ENCODE measurements at places on chromosomes 1 and 21. TPM values are rescaled to one million over a fixed set of nuclear protein-coding genes. Genes with fewer than 3 reads are reported as not detected.

UBL4B gene
- total RNA-seq, result not detected

ARHGAP30 gene
- total RNA-seq, result 0.60 TPM

IQCC gene
- total RNA-seq, result 1.9 TPM

MORC3 gene
- total RNA-seq, result 127 TPM

GRCh38 chr1:244874974-244875579 is 10.7 kb upstream of the HNRNPU start:
- no peak for DNase-seq

DNA sequence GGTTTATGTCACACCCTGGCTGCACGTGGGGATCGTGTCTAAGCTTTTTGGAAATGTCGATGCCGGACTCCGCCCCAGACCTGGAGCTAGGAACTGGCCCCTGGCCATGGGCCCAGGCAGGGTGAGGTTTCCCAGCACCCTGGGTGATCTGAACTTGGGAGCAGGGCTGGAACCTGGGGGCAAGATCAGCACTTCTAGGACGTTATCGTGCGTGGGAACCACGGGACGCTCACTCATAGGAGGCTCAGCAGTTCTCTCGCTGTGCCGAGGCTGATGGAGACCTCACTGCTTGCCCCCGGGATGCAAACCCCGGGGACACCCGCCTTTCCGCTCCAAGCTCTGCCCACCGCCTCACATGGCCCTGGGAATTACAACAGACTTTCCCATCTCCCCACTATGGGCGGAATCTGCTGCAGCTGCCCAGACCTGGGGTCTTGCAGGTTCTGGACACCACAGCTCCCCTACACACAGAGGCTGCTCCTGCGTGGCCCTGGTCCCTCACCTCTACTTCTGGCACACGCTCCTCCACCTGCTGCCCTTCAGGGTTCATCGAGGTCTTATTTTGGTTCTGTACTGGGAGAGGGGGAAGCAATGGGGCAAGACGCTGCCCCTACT is 35.9 kb downstream of the COL18A1 start:
- no peak for DNase-seq

- peak; percentile 19 for DNase-seq
Observed at GRCh38 chr1:197614916-197615692, 160.2 kb downstream of the DENND1B start.

DNA sequence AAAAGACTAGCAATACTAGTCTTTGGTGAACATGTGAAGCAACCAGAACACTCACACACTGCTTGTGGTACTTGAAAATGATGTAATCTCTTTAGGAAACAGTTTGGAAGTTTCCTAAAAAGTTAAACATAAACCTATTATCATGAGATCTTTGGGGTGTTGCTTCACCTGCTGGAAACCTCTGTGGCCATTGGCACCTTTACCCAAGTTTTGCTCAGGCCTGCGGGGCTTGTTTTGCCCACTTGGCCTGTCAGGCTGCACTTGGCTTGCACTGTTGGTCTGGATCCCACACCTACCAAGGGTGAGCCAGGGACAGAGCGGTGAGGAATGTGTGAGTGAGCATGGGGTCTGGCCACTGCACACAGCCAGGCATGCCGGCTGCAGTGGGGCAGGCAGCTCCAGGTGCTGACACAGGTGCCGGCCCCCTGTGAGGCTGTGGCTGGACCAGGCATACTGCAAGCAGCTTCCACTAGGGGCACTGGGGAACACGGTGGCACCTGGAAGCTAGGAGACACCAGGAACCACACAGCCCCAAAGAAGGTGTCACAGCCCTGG is 14.4 kb upstream of the FNBP1L start:
- DNase-seq, result peak; percentile 30

- DNase-seq, result no peak
Observed at GRCh38 chr1:232744847-232745246, 60.4 kb upstream of the MAP10 start.

- DNase-seq, result peak; percentile 42
Observed at GRCh38 chr1:52403566-52404115, 582 bp downstream of the ORC1 start.

GRCh38 chr1:234926264-234926558 is 202.4 kb downstream of the TOMM20 start:
- no peak for DNase-seq

GRCh38 chr1:115466433-115466832 is 128.4 kb upstream of the NGF start:
- no peak for DNase-seq

DNA sequence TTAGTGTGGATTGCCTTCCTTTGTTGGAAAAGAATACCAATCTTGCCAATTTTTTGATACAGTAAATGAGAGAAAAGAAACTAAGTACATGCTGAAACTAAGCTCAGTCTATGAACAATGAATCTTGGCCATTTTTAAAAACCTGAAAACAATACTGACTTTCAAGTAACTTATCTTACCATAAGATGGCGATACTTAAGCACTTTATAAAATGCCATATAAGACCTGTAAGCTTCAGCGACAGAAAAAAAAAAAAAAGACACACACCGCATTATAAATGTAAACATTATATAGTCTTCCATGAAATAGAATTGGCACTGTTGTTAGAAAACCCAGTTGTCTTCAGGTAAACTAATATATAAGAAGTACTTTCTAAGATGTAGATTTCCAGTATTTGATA is 3.0 kb downstream of the OLFM3 start:
- DNase-seq, result no peak

GRCh38 chr1:183983371-183984105 is 54.0 kb downstream of the COLGALT2 start:
- DNase-seq, result no peak

GRCh38 chr1:21671915-21672314 is 2.8 kb upstream of the RAP1GAP start:
- DNase-seq, result no peak

Measured in transverse colon (tissue), 4 donors.